ENCODE measurements at places on chromosomes 2 and 18.

DNA sequence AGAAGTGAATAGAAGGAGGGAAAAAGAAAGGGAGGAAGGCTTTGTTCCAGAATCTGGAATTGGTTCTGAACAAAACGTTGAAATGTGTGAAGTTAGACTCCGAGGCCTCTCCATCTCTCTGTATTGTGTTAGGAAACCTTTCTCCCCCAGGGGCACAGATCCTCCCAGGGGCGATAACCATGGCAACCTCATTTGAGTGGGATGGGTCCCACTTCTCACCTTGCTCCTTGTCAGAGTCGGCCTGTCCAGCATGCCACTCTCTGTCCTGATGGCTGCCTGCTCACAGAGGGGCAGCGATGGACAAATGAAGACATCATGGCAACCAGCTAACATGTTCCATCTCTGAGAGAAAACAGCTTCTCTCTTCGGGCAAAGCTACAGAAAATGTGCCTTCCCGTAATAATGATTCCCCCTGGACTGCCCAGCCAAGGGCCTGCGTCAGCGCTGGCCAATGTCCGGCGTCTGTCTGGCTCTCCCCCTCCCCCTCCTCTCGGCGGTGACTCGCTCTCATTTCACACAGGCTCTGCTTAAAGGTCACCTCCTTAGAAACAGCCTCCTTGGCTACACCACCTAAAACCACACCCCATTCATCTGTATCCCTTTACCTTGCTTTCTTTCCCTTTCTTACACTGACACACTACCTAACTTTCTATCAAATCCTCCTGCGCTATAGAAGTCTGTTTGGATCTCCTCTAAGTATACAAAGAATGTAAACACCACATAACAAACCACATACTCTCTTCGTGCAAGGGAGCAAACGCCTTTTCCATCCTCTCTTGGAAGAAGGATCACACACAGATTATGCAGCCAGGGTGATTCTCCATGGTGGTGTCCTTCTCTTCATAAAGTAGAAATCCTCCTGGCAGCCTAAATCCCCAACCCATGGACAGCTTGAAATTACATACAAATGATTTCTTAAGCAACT lies 32.1 kb upstream of the TTC39C start:
- no peak for DNase-seq

DNA sequence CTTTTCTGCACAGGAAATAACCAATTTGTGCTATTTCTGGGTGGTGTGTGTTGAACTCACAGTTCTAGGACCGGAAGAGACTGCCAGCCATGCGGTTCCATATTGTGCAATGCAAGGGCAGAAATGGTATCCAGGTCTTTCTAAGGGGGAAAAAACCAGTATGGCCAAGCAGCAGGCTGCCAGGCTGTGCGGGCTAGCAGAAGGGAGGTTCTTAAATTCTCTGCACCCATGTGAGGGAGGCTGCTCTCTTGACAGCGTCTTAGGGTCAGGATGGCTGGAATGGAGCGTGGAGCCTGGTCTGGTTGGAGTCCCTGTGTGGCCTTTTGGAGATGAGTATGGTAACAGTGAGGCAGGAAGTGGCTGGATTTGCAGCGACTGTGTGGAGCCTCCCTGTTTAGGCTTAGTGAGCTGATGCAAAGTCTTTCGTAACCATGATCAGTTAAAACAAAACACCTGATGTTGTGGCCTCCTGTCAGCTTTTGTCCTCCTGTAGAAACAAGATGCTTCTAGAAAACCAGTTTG lies 52.6 kb downstream of the NCK2 start:
- DNase-seq, result no peak

- peak; percentile 75 for DNase-seq
Observed at GRCh38 chr2:9895669-9896590, 52.7 kb downstream of the TAF1B start.

- no peak for DNase-seq
Observed at GRCh38 chr2:46077522-46078107, 219.6 kb upstream of the EPAS1 start.

- no peak for DNase-seq
Observed at GRCh38 chr18:8997634-8998033, 104.9 kb upstream of the NDUFV2 start.

DNA sequence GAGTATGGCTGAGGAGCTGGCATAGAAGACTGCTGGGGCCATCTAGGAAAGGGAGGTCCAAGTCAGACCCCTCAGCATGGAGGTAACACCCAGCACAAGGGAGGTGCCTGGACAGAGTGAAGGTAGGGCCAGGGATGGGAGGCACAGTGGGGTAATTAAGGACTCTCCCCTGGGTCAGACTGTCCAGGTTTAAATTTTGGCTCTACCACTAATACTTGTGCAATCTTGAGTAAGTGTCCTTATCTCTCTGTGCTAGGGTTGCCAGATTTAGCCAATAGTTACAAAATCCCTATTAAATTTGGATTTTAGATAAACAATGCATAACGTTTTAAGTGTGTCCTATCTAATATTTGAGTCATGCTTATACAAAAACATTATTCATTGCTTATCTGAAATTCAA lies 109.5 kb downstream of the LOXHD1 start:
- DNase-seq, result no peak

DNA sequence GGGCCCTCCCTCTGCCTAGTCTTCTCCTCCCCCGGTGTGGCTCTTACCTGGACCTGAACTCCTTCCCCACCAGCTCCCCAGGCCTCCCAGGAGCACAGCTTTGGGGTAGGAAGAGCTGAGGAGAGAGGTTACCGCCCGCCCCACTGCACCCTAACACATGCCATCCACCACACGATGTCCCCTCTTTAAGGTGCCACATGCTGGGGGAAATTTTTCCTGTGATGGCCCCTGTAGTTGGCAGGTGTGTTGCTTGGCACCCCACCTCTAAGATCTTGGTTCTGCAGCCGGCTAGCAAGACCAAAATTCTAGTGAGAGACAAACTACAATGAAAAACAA lies 6.9 kb upstream of the TEX261 start:
- no peak for DNase-seq

GRCh38 chr2:232960862-232961261 lies 52.2 kb downstream of the NGEF start:
- DNase-seq, result no peak

- no peak for DNase-seq
Observed at GRCh38 chr18:12645751-12646203, 12.1 kb downstream of the SPIRE1 start.

DNA sequence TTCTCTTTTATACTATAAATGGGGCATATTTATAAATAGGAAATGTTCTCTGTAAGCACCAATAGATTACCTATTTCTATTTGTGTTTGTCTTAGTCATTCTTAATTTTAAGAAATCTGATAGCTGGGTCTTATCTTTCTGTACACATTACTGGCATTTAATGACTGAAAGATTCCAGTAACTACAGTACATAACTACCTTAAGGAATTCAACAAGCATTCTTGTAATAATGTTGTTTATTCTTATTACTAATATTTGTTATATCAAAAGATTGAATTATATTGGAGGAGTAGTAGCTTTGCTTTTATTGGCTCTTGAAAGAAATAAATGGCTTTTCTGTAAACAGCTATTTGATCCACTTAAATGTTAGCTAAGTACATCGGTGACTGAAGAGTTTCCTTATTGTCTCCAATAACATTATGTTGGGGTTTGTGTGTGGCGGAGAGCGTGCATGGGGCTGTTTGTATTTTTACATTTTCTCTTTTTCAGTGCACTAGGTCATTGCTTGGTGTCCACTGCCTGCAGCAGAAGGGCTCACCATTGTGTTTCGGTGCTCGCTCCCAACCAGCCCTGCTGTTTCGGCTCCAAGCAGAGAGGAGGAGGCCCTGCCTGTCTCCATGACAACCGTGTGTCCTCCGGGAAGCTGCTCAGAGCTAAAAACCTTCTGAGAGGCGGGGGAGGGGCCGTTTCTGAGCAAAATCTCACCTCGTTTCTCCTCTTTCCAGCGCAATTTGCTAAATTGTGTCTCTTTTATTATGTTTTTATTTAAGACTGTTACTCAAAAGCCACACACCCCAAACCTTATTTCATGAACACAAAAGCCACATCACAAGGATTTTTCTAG lies 112.5 kb upstream of the SLC38A11 start:
- DNase-seq, result peak; percentile 91

DNA sequence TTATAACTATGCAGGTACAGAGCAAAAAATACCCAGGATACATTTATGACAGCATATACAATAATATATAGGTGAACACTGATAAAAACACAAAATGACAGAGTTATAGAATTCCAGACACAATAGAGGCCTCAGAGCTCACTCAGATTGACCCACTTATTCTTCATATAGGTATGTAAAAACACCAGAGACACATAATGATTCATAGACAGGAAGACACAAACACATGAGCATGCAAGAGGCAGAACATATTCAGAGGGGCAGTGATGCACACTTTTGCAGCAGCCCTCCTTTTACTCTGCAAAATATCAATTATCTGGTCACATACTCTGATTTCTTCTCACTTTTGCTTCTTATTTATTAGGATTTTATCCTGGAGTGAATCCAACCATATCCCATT lies 633.3 kb upstream of the ACVR2A start:
- no peak for DNase-seq

All from spinal cord (tissue), 10 donors.